NCI-H2171 treated with DMSO at 0.1 percent for 48 hours (cell line): ENCODE measurements at places on chromosomes 4 and X.

DNA sequence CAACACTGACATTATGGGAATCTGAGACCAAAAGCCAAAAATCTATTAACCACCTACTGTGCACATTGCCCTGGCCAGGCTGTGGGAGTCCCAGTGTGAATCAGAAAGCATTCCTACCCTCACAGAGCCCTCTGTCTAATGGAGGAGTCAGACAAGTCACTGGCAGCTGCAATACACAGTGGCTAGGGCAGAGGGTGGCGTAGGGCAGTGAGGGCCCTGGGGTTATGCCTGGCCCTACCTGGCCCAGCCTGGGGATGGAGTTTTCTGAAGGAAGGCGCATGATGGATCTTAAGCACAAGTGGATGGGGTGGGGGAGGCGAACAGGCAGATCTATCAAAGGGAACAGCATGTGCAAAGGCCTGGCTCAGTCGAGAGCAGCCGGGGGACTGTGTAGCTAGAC is 10.8 kb downstream of the JAKMIP1 start:
- no peak for DNase-seq

DNA sequence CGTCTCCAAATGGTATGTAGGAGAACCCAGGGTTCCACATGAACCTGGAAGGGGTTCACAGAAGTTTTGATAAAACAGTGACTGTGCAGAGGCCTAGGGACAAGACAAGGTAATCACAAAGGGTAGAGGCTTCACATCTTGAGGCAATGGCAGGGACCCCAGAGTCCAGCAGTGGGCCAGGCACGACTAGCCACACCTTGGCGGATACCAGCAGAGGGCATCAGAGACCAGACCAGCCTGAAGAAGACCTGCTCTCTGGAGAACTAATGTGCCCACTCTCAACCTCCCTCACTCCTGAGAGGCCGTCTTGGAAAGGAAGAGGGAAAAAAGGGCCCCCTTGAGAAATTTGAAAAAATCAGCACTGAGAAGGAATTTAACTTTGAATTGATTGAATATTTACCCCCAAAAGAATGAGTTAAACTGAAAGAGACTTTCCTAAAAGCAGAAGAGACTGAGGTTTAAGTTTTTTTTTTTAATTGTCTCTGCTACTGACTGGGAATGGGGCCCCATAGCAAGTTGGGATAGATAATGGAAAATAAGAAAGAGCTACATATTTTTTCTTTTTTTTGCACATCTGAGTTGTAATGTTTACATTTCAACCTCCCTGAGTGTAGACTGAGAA is 243.8 kb upstream of the JADE1 start:
- no peak for DNase-seq

GRCh38 chr4:145954924-145955339 is 16.3 kb upstream of the ZNF827 start:
- DNase-seq: no peak

DNA sequence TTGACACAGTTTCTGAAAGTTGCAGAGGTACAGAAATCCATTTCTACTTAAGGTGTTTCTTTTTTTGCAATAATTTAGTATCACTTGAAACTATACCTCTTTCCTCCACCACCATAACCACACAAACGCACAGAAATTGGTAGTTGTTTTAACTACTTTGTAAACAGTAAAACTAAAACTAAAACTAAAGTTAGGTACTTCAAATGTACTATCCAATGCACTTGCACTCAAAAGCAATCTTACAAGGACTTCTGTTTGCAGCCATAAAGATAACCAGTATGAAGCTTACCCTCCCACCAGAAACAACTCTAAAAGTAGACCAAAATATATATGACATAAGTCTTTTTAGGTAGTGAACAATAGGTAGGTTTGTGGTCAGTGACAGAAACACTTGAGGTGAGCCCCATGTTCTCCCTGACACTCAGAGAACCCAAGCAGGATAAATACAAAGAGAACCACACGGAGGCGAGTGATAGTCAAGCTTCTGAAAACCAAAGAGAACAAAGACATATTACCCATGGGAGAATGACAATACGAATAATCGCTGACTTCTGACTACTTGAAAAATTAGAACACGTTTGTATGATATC is 72.2 kb upstream of the VBP1 start:
- DNase-seq: no peak

DNA sequence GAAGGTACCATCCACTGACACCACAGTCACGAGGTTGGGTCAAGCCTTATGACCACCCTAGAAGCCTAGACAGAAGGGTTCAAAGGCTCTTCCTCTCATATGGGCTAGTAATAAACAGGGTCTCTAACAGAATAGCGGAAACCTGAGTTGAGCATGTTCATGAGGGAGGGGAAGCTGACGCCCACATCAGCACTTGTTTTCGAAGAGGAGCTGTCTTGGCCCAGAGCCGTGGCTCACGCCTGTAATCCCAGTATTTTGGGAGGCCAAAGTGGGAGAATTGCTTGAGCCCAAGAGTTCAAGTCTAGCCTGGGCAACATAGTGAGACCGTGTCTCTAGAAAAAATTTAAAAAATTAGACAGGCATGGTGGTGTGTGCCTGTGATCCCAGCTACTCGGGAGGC is 21.5 kb upstream of the TMSB4X start:
- DNase-seq: no peak

DNA sequence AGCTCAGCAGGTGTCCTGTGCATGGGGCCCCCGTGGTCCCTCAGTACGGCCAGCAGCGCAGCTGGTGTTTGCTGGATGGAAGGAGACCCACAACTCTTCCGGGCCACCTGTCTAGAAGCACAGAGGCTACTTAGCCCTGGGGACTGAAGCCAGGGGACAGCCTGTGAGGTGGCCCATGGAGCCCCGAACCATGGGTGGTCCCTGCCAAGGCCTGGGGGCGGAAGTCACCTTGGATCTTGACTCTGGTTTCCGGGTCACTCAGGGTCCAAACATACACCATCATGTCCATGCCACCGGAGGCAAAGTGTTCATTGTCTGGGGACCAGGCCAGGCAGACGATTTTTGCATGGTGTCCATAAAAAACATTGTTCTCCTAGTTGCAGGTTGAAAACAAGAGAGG is 39.5 kb downstream of the WDR1 start:
- DNase-seq: no peak

DNA sequence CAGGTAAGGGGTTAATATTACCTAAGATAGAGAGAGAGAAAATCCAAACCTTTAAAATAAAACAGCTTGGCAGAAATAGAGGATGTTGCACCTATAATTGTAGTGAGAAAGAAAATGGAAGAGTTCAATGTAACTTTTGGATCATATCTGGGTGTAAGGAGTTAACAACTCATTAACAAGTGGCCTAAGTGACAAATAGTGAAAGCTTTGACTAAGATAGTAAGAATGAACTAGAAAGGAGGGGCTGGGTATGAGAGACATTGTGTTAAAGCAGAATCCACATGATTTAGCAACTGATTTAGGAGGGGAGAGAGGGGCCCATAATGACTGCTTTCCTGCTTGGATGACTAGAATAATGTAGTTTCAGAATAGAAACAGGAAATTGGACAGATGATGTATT is 761.0 kb downstream of the IL1RAPL1 start:
- DNase-seq: no peak

DNA sequence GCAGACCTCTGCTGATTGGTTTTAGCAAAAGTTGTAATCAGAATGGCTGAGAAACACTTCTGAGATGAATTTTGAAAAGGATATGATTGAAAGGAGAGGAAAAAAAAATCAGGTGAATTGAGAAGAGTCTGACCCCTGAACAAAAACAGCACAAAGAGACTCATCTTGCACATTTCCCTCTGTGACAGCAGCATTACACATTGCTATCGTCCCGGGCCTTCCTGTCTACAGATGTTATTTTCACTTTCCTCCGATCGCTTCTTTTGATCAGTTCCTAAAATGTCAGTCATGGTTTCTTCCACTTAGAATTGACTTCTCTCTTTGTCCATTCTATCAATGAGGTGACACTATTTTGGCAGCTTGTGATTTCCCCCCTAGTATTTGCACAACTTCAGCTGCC is 262.6 kb downstream of the GPC3 start:
- DNase-seq: no peak

GRCh38 chrX:136159611-136160025 is 12.3 kb downstream of the FHL1 start:
- DNase-seq: no peak

DNA sequence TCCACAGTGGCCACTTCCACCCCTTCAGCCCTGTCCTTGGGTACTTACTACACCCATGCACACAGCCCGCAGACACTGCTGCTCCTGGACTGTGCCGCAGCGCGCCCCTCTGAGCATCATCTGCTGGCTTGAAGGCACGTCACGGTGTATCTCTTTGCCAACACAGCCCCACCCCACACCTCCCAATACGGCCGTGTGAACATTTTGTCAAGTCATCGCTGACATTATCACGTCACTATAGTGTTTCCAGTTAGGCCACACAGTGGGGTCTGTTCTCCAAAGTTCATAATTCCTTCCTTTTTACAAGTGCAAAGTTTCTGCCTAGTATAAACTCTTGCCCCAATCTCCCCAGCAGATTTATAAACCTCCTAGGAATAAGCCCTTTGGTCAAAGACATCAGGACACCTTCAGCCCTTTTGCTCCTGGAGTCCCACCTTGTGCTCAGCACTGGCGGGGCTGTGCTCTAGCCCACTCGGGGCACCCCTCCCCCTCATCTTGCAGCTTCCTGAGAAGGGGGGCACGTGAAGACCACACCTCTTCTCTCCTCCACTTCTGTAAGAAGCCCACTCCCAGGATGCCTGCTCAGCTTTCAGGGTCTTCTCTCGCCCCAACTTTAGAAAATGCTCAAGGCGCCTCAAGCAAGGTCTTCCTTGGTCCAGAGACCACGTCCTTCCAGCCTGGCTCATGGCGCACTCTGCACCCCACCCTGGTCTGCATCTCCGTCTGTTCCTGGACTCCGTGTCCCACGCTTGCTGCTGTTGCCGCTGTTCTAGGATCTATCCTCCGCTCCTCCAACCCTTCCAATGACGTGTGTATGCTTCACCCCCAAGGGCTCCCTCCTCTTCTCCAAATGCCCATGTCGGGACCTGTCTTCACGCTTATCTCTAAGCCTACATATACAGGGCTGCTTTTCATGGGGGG is 7.2 kb downstream of the FAM53A start:
- no peak for DNase-seq

DNA sequence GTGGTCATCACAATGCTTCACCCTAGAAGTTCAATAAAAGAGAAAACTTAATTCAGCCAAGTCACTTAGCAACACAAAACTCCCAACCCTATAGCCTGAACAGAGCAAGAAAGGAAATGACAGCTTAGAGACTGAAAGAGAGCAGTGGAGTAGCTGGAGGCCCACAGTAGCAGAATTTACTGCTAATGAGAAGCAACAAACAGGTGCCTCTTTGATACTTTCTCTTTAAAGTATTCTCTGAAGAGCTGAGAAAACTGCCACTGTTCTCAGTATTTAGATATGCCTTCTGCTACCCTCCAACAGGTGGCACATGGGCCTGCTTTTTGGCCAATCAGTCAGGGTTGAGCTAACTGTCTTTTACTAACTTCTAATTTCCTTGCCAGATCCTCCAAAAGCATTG is 240.0 kb downstream of the GPC3 start:
- DNase-seq: no peak

- DNase-seq: no peak
Observed at GRCh38 chr4:158929939-158930638, 161.3 kb downstream of the FNIP2 start.

- no peak for DNase-seq
Observed at GRCh38 chr4:107718351-107718965, 1.6 kb downstream of the PAPSS1 start.

DNA sequence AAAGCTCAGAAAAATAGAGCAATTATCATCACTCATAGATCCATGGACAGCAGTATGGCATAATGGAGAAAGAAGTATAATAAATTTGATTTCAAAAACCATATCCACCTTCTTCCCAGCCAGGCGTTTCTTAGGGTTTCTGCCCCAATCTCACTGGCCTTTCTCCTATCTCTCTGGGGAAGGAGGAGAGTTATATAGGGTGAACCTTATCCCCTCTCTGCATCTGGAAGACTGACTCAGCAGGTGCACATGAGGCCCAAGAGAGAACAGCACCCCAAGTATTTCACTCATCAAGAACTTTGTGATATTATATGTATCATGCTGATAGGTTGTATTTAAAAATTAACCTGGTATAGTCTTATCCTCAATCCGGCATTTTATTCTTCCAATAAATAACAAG is 318.8 kb upstream of the RASGEF1B start:
- DNase-seq: no peak

DNA sequence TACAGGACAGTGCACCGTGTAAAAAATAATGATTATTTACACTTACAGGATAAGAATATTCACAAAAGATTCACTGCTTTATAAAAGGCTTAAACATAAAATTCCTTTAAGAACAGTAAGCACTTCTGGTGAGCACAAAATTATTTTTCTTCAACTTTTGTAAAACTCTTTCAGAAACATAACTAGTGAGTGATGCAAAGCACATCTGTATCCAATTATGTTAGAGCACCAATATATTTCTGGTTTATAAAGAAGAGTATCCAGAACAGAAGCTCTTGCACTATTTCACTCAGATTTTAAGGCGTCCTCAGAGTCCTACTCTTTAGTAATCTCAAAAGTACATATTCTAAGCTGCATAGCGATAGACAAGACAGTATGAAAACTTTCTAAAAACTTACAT is 276.0 kb downstream of the C4orf33 start:
- DNase-seq: no peak

GRCh38 chr4:74967324-74967723 is 34.4 kb downstream of the PARM1 start:
- DNase-seq: no peak
